ENCODE measurements at places on chromosomes 5 and 9.
A peak's percentile ranks its signal among the peaks of the same experiment; 100 is the strongest.

GRCh38 chr5:149201121-149201637 is 59.9 kb downstream of the ABLIM3 start:
- DNase-seq: no peak

GRCh38 chr5:89901983-89902382 is 507.6 kb downstream of the CETN3 start:
- no peak for DNase-seq

DNA sequence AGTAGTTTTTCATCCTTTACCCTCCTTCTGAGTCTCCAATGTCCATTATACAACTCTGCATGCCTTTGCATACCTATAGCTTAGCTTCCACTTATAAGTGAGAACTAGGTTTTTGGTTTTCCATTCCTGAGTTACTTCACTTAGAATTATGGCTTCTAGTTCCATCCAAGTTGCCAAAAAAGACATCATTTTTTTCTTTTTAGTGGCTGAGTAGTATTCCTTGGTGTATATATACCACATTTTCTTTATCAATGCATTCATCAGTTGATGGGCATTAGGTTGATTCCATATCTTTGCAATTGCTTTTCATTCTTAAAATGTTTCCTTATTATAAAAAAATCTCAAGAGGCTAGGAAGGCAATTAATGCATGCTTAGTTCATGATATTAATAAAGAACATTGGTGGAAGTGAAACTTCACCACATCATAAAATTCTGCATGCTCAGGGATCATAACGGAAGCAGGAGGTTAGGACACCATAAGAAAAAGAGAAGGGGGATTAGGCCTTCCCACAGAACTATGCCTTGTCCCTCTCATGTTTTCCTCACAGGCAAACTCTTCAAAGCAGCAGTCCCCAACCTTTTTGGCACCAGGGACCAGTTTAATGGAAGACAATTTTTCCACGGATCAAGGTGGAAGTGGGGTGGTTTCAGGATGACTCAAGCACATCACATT is 105.2 kb downstream of the FRMD3 start:
- DNase-seq: no peak

DNA sequence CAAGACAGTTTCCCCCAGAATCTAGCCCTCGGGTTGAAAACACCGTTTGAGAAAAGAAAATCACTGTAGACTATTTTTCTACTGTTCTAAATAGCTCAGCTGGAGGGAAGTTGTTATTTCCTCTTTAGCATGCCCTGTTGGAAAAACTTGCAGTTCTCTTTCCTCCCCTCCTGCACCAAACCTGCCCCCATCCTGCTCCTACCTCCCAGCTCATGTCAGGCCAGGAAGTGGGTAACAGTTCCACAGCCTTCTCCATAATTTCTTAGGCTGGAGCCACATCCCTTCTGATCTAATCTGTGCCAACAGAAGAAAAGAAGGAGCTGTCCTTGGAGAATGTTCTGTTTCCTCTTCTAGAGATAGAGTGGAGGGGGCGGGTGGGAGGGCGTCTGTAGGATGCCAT is 437.7 kb downstream of the SPOCK1 start:
- DNase-seq: no peak

- no peak for DNase-seq
Measured at GRCh38 chr9:92977279-92977678, 30.0 kb downstream of the FGD3 start.

DNA sequence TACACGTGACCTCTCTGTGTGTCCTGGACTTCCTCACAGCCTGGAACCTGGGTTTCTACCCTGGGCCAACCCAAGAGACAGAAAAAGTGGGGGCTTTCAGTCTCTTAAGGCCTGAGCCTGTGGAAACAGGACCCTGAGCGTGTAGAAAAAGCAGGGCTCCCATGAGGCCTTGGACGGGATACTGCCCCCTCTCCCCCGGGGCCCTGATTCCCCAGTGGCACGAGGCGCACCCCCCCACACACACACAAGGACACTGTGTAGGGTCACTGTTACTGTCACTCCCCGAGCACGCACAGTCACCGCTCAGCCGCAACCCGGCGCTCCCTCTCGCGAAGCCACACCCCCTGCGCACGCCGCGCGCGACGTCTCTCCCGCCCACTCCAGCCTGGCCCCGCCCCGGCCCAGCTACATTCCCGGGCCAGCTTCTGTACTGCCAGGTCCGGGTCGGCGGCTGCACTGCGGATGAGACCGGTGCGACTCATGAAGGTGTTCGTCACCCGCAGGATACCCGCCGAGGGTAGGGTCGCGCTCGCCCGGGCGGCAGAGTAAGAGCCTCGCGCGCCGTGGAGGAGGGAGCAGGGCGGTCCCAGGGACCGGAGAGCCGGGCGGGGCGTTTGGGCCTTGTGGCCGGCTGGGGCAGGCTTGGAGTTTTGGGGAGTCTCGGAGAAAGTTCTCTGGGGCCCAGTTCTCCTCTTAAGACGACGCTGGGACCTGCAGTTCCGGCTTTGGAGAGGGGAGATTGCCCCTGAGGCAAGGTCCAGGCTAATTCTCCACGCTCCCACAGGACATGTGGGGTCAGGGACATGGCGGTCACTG is at the start of gene GRHPR:
TSS of gene GRHPR (plus strand) at position 408 of the 816 bp plus-strand sequence. CDS start at position 463, 55 bp downstream.
- peak; percentile 89 for DNase-seq

- DNase-seq: no peak
Measured at GRCh38 chr9:119240546-119240945, 128.7 kb downstream of the BRINP1 start.

DNA sequence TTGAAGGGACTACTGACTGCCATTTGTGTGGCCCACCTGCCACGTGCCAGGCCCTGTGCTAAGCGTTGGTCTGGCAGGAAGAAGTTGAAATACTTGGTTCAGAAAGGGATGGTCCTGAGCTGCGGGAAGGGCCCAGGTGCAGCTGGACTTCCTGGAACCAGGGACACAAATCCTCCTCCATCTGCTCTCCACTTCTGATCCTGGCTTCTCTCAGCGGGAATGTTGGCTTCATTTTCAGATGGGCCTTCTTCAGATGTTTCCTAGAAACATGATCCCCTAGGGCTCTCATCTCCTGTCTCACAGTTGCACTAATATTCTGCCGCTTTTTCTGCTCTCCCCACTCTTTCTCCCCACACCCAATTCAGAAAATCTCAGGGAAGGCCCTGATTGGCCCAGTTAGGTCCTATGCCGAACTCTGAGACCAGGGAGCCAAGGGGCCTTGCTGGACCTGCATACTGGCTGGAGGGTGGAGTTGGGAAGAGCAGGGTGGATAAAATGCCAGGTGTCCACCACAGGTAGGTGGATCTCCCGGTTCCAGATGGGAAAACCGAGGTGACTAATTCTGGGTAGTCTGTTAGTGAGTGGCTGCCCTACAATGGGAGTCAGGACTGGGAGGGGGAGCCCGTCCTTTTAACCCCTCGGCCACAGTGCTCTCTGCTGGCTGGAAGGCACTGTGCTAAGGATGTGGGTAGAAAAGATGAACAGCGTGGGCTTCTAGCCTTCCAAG is 19.4 kb downstream of the PSAT1 start:
- DNase-seq: no peak

- no peak for DNase-seq
Measured at GRCh38 chr5:126519637-126520592, 75.1 kb downstream of the ALDH7A1 start.

DNA sequence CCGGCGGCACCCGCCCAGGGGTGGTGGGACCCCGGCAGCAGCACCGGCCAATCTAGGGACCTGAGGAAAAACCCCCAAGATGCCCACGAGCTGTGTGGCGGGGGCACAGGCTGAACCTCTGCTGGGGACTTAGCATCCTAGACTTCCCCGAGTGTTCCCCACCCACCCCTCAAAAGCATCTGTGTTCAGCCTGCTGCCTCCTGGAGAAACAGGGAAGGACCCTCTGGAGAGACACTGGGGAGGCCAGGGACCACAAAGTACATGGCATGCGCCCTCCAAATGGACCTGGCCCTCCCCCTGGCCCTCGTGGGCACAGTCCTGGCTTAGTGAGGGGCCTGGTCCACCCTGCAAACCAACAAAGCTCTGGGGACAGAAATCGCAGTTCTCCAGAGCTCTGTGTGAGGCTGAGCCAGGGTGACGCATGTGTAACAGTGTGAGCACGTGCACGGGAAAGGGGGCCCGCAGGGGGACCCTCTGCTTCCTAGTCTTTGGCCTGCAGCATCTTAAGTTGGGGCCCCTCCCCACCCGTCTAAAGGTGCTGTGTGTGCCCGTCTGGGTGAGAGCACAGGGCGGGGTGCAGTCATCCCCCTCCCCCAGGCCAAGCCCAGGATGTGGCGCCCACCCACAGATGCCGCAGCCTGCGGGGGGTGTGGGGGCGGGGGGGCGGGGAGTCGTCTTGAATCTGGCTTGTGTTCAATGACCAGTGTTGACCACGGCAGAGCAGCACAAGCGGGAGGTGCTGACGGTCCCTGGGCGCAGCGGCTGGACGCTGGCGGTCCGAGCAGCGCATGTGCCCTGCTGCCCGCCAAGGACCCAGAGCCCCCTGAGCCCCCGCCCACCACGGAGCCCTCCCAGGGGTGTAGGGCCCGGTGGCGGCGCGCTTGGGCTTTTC is 672 bp upstream of the KCNT1 start:
- DNase-seq: no peak

DNA sequence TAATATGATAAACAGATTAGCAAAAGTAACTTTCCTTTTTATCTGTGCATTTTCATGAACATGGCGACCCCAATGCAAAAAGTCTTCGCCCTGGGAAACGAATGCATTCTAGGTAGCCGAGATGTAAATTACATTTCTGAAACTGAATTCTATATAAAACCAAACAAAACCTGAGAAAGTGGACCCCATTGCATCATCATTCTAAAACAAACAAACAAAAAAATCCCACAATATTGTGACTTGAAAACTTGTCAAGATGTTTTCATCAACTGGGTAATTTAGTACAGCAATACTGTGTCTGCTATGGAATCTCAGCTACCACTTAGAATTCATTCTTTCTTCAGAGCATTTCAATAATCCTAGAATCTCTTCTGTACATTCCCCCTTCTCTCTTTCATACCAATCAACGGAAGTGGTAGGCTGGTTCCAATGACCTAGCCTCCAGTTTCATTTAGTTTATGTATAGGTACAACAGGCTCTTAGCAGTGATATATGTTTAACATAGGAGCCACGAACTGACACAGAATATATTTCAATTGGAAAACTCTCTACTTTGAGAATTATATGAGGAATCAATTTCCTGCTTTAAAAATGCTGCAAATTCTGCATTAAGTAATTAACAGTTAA is 85.6 kb downstream of the FBXW11 start:
- no peak for DNase-seq

- DNase-seq: no peak
Measured at GRCh38 chr5:80474929-80475328, 13.0 kb upstream of the FAM151B start.

DNA sequence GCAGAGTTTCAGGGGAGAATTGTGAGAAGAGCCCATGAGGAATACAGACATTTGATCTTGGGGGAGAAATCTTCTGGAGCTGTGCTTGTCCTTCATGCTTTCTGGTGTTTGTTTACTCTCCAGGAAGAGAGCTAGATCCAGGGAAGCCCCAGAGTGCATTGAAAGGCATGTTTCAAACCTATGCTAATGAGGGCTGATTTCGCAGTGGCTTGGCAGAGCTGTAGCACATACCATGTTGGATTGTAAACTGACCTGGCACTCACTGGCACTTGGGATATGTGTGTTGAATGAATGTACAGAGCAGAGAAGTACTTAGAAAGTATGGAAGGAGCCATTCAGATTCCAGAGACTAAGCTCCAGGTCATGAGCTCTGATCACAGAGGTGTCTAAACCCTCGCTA is 30.9 kb downstream of the TNFSF8 start:
- no peak for DNase-seq

GRCh38 chr5:74074111-74074510 is 448.1 kb downstream of the ARHGEF28 start:
- DNase-seq: no peak

- DNase-seq: no peak
Measured at GRCh38 chr9:104143550-104143910, 49.4 kb downstream of the SMC2 start.

GRCh38 chr5:75040973-75041372 is 11.4 kb downstream of the GCNT4 start:
- no peak for DNase-seq

DNA sequence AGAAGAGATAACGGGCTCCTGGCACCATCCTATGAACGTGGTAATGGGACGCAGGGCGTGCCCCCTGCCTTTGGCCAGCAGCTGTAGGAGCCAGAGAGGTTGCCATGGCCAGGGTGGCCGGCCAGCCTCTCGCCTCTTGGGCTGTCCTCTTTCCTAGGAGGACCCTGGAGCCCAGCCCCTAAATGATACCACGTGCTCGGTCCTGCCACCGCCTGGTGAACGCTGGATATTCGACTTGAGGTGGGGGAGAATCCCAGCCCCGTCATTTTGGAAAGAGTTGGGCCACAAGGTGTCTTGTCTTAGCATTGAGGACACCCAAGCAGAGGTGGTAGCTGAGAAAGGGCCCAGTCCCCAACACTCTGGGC is 391 bp upstream of the NRG2 start:
- peak; percentile 56 for DNase-seq

- no peak for DNase-seq
Measured at GRCh38 chr9:30524311-30524710, 1860.1 kb upstream of the ACO1 start.

DNA sequence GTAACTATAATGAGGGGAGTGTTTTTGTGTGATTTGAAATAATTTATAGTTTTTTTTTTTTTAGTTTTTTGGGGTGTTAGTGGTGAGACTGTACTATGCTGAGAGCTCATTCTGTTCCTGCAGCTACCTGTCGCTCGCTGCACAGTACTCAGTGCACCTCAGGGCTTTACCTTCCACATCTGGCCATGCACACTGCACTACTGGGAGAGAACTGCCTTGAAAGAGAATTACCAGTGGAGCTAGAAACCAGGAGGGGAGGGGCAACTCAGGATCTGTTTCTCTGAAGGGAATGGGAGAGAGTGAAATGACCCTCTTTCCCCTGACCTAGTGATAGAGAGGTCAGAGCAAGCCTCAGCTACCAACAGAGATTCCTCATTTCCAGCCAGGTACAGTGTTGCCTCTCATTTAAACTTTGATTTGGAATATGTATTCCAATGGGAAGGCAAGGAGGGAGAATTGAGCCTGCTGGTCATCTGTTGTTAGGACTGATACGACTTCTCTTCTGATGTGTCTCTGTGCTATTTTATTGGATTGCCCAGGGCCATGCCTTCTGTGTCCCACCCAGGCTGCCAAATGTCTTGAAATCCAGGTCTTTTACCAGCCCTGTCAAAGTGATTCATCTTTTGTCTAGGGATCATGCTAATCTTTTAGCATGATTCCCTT is 8.9 kb downstream of the ATG10 start:
- DNase-seq: no peak

- no peak for DNase-seq
Measured at GRCh38 chr9:135889564-135890189, 17.7 kb downstream of the CAMSAP1 start.
